ENCODE measurements at places on chromosomes 12 and 14.

- DNase-seq, result no peak
Observed at GRCh38 chr12:104282109-104282508, 21.4 kb upstream of the EID3 start.

DNA sequence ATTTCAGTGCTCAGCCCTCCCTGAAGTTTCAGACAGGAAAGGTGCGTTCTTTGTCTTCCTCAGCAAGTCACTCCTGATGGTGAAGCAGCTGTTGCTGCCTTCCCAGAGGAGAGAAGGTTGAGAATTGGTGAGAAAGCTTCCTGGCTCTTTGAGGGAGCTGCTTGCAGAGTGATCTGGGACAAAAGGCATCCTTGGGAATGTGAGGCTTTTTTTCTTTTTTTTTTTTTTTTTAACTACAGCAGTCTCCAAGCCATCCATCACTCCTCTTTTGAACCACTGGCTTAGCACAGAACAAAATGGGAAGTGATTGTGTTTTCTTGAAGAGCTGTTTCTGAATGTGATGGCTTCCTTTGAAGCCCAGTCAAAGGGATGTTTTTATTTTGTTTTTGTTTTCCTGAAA, 120.4 kb upstream of the LRIG3 start:
- DNase-seq, result no peak

- DNase-seq, result no peak
Observed at GRCh38 chr14:100967178-100967577, 63.7 kb upstream of the RTL1 start.

GRCh38 chr14:90647473-90648005, 168.7 kb downstream of the TTC7B start:
- no peak for DNase-seq

GRCh38 chr12:15883536-15883935, 1.3 kb downstream of the STRAP start:
- DNase-seq, result no peak

- DNase-seq, result peak; percentile 66
Observed at GRCh38 chr14:75132382-75133086, 5.7 kb upstream of the NEK9 start.

DNA sequence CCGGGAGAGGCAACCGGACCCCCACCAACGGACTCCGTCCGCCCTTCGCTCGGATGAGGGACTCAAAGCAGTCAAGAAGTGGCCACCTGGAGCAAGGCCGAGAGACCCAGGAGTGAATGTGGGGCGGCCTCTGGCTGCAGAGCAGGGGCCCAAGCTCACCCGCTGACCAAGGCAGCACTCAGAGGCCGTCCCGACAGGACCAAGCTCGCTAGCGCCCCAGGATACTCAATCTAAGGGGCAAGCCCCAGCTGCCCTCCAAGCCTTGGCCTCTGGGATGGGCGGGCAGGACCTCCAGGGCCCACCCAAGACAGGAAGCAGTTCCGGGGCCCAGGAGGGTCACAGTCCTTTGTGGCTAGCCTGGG, 936 bp downstream of the AKT1 start:
- no peak for DNase-seq

- DNase-seq, result no peak
Observed at GRCh38 chr12:99332936-99333591, 314.5 kb upstream of the GARIN6 start.

- DNase-seq, result no peak
Observed at GRCh38 chr14:21978184-21978998, 304.8 kb upstream of the OR4E1 start.
